ENCODE measurements at places on chromosomes 7 and 10. TPM values are rescaled to one million over a fixed set of nuclear protein-coding genes. Genes with fewer than 3 reads are reported as not detected.

The LRRD1 gene
- not detected for total RNA-seq

The WDR86 gene
- total RNA-seq: not detected

The TMEM229A gene
- not detected for total RNA-seq

The MYOZ1 gene
- 0.17 TPM for total RNA-seq

The PGAM2 gene
- total RNA-seq: 0.35 TPM

The ANKRD22 gene
- 6.2 TPM for total RNA-seq

The ARMC3 gene
- total RNA-seq: 0.40 TPM

The RASSF4 gene
- 7.7 TPM for total RNA-seq

The MEST gene
- total RNA-seq: 21.1 TPM

The EN2 gene
- 2.3 TPM for total RNA-seq

The LRRC17 gene
- total RNA-seq: not detected

The TDRD1 gene
- total RNA-seq: not detected

The AKR1D1 gene
- not detected for total RNA-seq

The SFTPA1 gene
- not detected for total RNA-seq

The LBX1 gene
- total RNA-seq: not detected

The PLXNA4 gene
- 1.2 TPM for total RNA-seq

The BZW2 gene
- total RNA-seq: 86.1 TPM

The TMEM213 gene
- not detected for total RNA-seq

The MRLN gene
- total RNA-seq: not detected

The ZYX gene
- total RNA-seq: 108 TPM

The SLC18A3 gene
- not detected for total RNA-seq

The RSPH10B2 gene
- total RNA-seq: not detected

The NAT16 gene
- not detected for total RNA-seq

The ATRNL1 gene
- not detected for total RNA-seq

The NEBL gene
- total RNA-seq: 14.7 TPM

The ZNF727 gene
- not detected for total RNA-seq

The MMP21 gene
- total RNA-seq: not detected

The LIPF gene
- not detected for total RNA-seq
